Stimulated activated effector memory CD8-positive, alpha-beta T cell treated with anti-CD3 and anti-CD28 coated beads, Interleukin-12 subunit alpha, Interleukin-12 subunit beta, amount 100 ng/mL, for 72 hours (primary cell): ENCODE measurements at places on chromosomes 1 and 21.

DNA sequence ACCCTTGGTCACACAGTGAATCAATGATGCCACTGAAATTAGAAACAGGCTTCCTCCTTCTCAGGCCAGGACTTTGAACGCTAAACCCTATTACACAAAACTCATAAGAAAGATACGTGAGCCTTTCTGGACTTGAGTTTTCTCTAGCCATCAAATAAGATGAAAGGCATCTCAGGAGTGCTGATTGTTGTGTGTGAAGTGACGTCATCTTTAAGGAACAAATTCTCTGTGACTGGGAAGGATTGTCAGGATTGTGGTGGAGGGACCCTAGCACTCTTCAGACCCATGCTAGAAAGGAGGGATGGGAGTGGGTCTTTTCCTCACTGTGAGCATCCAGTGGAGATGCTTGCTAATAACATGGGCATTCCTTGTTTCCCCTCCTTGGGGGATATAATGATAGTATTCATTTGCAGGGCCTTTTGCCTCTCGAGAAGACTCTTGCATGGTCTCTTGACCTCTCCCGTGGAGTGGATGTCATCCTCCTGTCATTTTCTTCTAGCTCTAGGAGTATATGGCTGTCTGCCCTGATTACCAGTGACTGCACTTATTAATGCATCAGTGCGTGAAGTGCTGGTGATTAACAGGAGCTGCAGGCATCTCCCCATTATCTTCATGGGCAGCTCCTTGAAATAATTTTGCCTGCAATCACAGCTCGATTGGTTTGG, 39.9 kb downstream of the SPATA46 start:
- no peak for DNase-seq

DNA sequence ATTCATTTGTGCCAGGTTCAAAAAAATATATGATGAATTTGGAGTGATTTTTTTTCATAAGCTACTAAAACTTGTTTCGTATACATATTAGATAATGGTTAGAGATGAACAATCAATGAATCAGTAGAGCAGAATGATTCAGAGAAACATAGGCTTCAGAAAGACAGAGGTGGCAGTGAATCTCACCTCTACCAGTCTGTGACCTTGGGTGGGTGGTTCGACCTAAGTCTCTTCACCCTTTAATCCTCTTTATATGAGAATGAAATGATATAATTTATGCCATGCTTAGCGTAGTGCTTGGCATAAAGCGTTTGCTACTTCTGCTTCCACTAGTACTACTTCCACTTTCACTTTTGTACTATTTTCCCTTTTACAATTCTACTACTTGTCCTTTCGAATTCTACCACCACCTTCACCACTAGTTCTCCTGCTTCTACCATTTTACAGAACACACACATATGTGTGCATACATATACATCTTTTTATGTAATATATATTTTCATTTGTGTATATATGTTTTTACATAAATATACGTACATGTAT, 45.1 kb downstream of the FYB2 start:
- no peak for DNase-seq

- peak; percentile 86 for DNase-seq
These were observed 3.7 kb upstream of the PPM1J start for GRCh38 chr1:112718691-112719418.

- DNase-seq = no peak
These were observed 16.1 kb downstream of the PRR9 start for GRCh38 chr1:153233448-153233847.

GRCh38 chr1:104341944-104342343, 592.2 kb downstream of the AMY1C start:
- DNase-seq = no peak

DNA sequence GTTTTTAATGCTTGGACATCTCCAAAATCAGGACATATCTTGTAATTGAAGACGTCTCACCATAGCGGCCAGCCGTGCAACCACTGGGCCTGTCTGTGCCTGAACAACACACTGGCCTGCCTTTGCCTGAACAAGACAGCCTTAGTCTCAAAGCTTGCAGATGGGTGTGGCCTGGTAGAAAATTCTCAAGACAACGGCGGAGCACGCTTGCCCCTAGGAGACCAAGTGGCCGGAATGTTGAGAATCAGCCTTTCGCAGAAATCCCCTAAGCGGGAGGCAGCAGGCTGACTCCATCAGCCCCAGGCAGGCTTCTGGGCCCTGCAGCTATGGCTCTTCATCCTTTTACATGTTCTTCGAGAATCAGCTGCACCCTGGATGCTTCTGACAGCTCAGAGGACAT, 98.0 kb upstream of the C1orf174 start:
- DNase-seq = no peak

DNA sequence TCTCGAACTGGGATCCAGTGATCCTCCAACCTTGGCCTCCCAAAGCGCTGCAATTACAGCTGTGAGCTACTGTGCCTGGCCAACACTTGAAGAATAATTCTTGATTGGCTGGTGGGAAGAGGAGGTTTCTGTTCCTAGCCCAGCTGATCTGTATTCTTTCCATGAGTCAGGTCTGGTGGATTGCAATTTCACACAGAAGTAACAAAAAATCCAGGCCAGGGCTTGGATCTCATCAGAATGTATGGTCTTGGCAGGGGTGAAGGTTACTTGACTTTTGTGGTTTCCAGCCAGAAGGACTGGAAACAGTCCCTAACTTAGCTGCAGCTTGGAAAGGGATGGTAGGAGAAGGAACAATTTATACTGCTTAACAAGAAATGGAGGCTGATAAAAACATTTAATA, 5.1 kb upstream of the HP1BP3 start:
- DNase-seq = peak; percentile 33

DNA sequence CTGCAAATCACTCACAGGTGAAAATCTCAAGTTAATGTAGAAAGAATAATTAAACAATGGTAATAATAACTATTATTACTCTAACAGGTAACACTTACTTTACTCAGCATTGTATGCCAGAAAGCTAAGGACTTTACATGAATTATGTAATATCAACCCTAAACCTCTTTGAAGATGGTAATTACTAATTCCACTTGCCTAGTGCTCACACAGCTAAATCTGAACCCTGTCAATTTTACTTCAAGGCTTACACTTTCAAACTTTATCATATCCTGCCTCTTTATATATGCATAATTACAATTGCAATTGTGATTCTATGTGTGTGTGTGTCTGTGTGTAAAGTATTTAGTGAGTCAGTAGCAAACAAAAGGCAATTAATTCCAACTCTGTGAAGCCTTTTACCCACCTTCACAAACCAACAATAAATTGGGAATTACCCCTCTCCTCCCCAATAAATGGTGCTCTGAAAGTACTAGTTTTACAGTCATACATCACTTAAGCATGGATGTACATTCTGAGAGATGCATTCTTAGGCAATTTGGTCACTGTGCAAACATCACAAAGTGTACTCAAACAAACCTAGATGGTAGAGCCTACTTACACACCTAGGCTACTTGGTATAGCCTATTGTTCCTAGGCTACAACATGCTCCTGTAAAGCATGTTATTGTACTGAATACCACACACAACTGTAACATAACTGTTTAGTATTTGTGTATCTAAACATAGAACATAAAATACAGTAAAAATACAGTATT, 5.9 kb downstream of the ZNF644 start:
- DNase-seq = no peak
